ENCODE measurements at places on chromosomes 5 and 9. TPM values are rescaled to one million over a fixed set of nuclear protein-coding genes. Genes with fewer than 3 reads are reported as not detected.

C9 gene
- not detected for total RNA-seq

- H3K4me1 ChIP-seq: peaks cover 18% of the 10 kb centered on the region
- H3K27ac ChIP-seq: no peak overlapping the region
- DNase-seq: no peak
Measured at GRCh38 chr9:136719195-136719880, 7.0 kb downstream of the DIPK1B start.

SLC1A1 gene
- 7.5 TPM for total RNA-seq

DNA sequence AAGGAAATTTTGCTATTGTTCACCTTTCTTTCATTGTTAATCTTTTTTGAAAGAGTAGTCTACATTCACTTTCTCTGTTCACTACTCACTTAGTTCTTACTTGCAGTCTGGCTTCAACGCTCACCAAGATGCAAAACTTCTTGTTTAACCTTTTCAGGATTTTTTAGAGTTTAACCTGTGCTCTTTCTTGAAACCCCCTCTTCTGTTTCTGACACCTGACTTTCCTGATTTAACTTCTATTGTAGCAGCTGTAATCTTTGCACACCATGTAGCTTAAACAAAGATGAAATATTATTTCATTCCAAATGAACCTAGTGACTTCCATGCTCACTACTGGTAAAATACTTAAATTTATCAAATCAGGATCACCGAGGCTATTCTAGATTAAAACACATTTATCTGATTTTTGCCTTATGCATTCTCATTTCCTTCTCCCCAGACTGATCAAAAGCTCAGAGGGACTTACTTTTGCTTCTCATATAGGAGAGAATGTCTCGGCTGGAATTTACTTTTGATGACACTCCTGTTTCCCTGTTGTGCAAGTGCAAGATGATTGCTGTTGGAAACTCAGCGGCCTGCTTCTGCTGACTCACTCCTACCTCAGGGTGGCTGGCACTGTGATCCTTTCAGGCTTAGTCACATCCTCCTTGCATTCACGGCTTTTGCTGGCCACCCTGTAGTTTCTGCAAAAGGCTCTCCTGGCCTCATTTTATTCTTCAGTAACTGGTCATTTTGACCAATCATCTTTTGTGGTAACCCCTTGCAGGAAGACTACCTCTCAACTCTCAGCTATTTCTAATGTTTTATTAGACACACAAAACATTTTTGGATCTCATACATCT, 109.3 kb upstream of the IFNE start:
- H3K4me1 ChIP-seq: no peaks in the 10 kb centered on the region
- DNase-seq: peak; percentile 82
- H3K36me3 ChIP-seq: no peaks in the 10 kb centered on the region
- H3K4me3 ChIP-seq: no peak overlapping the region

GRCh38 chr9:15735083-15735857, 182.4 kb downstream of the CCDC171 start:
- no peak for DNase-seq
- H3K27me3 ChIP-seq: no peaks in the 10 kb centered on the region
- peaks cover 12% of the 10 kb centered on the region for H3K4me1 ChIP-seq
- H3K4me3 ChIP-seq: no peak overlapping the region
- no peak overlapping the region for H3K27ac ChIP-seq

DNA sequence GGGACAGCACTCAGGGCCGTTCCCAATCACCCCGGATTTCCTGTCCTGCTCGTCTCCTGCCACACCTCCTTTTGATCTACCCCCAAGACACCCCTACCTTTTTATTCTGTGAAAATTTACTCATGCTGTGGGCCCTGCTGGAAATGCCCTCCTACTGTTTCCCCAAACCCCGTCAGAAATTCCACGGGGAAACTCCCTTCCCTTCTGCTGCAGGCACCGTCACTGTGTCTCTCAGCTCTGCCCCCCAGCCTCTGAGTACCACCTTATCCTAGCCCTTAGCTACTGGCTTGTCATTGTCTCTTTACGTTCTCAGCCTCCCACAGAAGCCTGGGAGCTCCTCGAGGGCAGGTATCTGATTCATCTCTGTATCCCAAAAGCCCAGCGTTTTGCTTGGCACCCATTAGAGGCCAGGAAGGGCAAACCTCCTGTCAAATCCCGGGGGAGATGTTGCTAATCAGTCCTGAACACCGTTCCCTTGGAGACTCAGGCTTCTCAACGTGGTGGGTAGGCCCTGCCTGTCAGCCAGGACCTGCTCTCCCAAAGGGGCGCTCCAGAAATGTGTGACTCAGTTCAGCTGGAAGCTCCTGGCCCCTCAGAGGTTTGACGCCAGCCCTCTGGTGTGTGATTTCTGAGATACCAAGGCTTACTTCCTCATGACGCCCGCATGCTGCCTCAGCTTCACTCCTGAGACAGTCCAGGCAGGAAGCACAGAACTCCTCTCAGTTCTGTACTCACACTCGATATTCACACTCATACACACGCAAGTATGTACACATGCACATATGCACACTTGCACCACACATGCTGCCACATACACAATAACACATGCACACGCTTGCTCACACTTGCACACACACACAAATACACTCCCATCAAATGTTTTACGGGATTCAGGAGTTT, 50.7 kb upstream of the GRHPR start:
- no peaks in the 10 kb centered on the region for H3K4me1 ChIP-seq
- H3K4me3 ChIP-seq: no peak overlapping the region
- DNase-seq: no peak
- no peaks in the 10 kb centered on the region for H3K27me3 ChIP-seq
- H3K36me3 ChIP-seq: no peaks in the 10 kb centered on the region

PCDHA7 gene
- 0.55 TPM for total RNA-seq

DNA sequence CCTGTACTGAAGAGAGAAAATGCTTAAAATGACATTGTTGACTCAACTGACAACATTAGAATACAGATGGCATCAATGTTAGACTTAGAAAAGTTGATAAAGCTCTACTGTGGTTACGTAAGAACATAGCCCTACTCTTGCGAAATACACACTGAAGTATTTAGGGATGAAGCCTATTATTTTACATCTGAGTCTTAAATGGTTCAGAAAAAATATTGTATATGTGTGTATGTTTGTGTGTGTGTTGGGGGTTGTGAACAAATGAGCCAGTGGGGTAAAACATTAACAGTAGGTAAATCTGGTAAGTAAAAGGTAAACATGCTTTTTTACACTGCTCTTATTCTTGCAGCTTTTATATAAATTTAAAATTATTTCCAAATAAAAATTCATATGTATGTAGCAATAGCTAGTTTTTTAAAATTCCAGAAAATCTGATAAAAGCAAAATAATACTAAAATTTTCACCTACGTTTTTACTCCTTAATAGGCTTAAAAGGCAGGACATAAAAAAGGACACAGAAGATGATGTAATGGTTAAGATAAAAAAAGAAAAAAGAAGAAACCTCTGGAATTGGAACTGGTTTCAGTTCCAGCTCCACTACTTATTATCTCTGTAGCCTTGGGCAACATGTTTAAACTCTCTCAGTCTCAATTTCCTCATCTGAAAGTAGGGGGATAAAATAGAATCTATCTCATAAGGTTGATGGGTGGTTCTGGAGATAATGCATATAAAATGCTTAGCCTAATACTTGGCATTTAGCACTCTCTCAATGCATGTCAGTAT, 44.3 kb downstream of the GARNL3 start:
- no peak overlapping the region for H3K4me3 ChIP-seq
- DNase-seq: no peak
- peaks cover 22% of the 10 kb centered on the region for H3K4me1 ChIP-seq
- no peak overlapping the region for H3K27ac ChIP-seq
- no peaks in the 10 kb centered on the region for H3K36me3 ChIP-seq
- H3K27me3 ChIP-seq: no peaks in the 10 kb centered on the region

ANKRD34B gene
- total RNA-seq: not detected

DNA sequence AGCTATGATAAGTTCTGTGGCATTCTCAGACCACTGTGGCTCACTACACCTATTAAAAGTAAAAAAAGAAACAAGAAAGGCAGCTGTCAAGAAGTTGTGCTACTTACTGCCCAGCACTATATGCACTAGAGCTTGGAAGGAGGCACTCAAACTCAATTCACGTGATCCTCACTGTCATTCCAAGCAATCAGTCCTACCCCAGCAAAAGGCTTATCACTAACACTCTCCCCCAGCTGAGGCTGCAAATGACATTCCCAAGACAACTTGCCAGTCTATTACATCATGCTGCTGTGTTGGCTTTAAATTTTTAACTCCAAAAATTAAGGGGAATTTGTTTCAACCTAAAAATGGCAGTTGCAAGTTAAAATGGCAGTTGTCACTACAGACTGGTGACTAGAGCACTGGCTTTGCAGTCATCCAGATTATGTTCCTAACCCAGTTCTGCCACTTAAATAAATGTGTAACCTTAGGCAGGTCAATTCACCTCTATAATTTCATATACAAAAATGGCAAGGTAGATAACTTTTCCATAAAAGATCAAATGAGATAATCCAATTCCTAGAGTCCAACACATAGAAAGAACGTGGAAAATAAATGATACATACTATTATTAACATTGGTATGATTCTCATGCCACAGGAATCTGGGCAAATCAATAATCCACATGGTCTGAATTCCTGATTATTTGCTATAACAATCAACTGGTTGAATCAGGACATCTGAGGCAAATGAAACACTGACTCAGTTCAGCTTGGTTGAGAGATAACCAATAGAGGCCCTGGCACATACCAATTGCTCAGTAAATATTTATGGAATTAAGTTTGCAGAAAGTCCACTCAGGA, 52.4 kb downstream of the FBXW11 start:
- H3K36me3 ChIP-seq: no peaks in the 10 kb centered on the region
- H3K4me1 ChIP-seq: no peaks in the 10 kb centered on the region
- H3K27me3 ChIP-seq: no peaks in the 10 kb centered on the region
- no peak for DNase-seq

- H3K36me3 ChIP-seq: peaks cover 43% of the 10 kb centered on the region
- H3K4me3 ChIP-seq: no peak overlapping the region
- H3K27me3 ChIP-seq: no peaks in the 10 kb centered on the region
- H3K4me1 ChIP-seq: no peaks in the 10 kb centered on the region
Measured at GRCh38 chr9:98774746-98775145, 21.6 kb downstream of the ANKS6 start.

GRCh38 chr5:143412661-143413342, 9.3 kb upstream of the NR3C1 start:
- no peak overlapping the region for H3K27ac ChIP-seq
- H3K27me3 ChIP-seq: no peaks in the 10 kb centered on the region
- DNase-seq: no peak
- no peak overlapping the region for H3K4me3 ChIP-seq
- H3K4me1 ChIP-seq: no peaks in the 10 kb centered on the region

FAM153A gene
- total RNA-seq: 0.27 TPM

DNA sequence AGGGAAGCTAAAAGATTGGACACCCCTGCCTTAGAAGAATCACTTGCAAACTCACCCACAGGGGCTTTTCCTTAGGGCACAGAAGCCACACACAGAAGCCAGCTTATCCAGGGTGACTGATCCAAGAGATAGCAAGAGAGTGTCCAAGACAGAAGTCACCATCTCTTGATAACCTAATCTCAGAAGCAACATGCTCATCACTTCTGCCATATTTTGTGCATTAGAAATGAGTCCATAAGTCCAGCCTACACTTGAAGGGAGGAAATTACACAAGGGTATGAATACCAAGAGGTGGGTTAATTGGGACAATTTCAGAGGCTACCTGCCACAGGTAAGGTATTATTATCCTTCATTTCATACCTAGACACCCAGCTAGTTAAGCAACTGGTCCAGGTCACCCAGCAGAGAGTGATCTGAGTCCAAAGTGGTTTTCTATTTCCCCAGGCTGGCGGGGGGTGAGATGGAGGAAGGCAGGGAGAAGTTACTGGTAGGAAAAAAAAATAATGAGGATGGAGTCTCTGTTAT, 3.7 kb upstream of the ERGIC1 start:
- no peaks in the 10 kb centered on the region for H3K27me3 ChIP-seq
- peaks cover 17% of the 10 kb centered on the region for H3K4me1 ChIP-seq
- DNase-seq: no peak
- H3K27ac ChIP-seq: no peak overlapping the region

- H3K27ac ChIP-seq: no peak overlapping the region
- no peaks in the 10 kb centered on the region for H3K27me3 ChIP-seq
- DNase-seq: peak; percentile 56
- H3K4me3 ChIP-seq: no peak overlapping the region
- H3K4me1 ChIP-seq: peaks cover 90% of the 10 kb centered on the region
Measured at GRCh38 chr9:134062461-134063087, 5.3 kb downstream of the BRD3 start.

PCDHB6 gene
- total RNA-seq: 0.71 TPM

DNA sequence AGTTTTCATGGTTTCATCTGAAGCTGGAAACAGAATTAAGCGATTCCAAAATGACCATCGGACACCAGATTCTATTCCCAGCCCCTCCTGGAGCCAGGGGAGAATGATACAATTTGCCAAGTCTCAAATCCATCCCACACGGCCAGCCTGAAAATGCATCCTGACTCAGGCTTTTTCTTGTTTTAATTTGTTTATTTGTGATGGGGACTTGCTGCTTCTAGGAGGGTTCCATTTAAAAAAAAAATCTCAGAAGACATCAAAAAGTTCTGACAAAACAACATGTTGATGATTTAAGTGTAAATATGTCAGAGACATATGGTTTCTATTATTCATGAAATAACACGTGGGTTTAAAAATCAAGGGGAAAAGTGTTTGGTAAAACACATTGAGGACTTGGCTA, 173.2 kb downstream of the GAS1 start:
- no peaks in the 10 kb centered on the region for H3K36me3 ChIP-seq
- no peak for DNase-seq
- no peaks in the 10 kb centered on the region for H3K4me1 ChIP-seq
- H3K27ac ChIP-seq: no peak overlapping the region
- H3K27me3 ChIP-seq: no peaks in the 10 kb centered on the region
- H3K4me3 ChIP-seq: no peak overlapping the region

- H3K36me3 ChIP-seq: no peaks in the 10 kb centered on the region
- no peak for DNase-seq
- peaks cover 10% of the 10 kb centered on the region for H3K4me1 ChIP-seq
- no peaks in the 10 kb centered on the region for H3K27me3 ChIP-seq
- no peak overlapping the region for H3K27ac ChIP-seq
- no peak overlapping the region for H3K4me3 ChIP-seq
Measured at GRCh38 chr9:100074093-100074492, 24.7 kb downstream of the ERP44 start.

MEF2C gene
- 32.1 TPM for total RNA-seq

RARS1 gene
- total RNA-seq: 84.2 TPM
